Hippocampal formation (tissue), 2 donors: ENCODE measurements at places on chromosomes 2 and 18.

DNA sequence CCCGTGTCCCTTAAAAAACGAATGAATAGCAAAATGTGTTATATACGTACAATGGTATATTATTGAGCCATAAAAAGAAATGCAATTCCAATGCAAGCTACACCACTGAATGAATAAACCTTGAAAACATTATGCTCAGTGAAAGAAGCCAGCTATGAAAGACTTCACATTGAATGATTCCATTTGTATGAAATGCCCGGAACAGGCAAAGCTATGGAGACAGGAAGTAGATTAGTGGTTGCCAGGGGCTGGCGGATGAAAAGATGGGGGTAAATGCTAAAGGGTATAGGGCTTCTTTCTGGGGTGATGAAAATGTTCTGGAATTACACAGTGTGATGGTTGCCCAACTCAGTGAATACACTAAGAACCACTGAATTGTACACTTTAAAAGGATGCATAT lies 113.3 kb downstream of the NOL10 start:
- no peak for DNase-seq

GRCh38 chr18:58354051-58354450 lies 274.8 kb downstream of the ALPK2 start:
- DNase-seq = no peak

DNA sequence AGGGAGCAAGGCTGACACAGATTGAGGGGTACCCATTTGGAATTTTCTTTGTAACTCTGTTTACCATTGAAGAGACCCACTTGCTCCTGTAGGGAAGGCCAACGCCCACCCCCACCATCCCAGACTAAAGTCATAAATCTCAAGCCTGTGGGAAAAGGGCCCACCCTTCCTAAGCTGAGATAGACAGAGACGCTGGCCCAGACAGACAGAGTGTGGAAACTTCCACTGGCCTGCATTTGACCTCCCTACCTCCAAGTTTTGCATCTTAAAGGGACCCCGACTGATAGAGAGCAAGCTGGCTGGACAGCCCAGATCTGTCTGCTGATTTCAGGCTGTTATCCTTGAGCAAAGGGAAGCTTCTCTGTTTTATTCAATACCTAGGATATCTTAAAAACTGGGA lies 48.2 kb upstream of the SLC14A2 start:
- DNase-seq = no peak

GRCh38 chr2:174654419-174654941 lies 56.9 kb upstream of the WIPF1 start:
- DNase-seq = no peak

- no peak for DNase-seq
Measured at GRCh38 chr2:217672472-217672871, 330.3 kb downstream of the TNS1 start.

- DNase-seq = no peak
Measured at GRCh38 chr2:151619337-151619989, 114.8 kb downstream of the NEB start.

DNA sequence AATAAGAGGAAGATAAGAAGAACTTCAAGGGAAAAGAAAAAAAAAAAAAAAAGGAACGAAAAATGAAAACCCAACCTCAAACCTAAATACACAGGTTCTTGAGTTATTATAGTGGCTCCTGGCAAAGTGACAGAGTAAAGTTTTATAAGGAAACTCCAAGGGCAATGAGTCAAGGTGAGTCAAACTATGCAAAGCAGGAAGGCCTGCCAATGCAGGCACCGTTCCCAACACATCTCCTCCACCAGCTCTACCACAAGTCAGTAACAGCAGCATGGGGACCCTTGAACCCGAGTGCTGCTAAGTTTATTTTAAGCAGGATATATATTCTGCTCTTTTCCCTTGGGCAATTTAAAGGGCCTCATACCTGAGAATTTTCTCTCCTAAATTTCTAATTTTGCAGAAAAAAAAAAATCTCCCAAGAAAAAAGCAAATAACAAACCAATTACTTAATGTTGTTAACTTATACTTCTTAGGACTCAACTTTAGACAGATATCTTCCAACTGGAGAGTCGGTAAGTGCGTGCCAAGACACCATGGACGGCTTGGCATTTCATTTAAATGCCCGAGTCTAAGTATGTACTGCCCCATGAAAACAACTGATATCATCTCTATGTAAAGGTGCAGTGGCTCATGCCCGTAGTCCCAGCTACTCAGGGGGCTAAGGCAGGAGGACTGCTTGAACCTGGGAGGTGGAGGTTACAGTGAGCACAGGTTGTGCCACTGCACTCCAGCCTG lies 75.7 kb upstream of the TFCP2L1 start:
- no peak for DNase-seq

GRCh38 chr2:234458466-234458865 lies 38.4 kb downstream of the ARL4C start:
- DNase-seq = no peak

DNA sequence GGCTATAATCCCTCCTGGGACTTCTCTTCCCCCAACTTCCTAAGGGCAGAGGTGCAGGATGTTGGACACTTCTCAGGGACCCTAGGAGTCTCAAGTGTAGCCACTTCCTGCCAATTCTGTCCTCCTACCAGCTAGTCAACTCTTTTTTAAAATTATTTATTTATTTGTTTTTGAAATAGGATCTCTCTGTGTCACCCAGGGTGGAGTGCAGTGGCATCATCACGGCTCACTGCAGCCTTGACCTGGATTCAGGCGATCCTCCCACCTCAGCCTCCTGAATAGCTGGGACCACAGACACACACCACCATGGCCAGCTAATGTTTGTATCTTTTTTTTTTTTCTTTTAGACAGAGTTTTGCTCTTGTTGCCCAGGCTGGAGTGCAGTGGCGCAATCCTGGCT lies 11.5 kb downstream of the SFTPB start:
- no peak for DNase-seq

DNA sequence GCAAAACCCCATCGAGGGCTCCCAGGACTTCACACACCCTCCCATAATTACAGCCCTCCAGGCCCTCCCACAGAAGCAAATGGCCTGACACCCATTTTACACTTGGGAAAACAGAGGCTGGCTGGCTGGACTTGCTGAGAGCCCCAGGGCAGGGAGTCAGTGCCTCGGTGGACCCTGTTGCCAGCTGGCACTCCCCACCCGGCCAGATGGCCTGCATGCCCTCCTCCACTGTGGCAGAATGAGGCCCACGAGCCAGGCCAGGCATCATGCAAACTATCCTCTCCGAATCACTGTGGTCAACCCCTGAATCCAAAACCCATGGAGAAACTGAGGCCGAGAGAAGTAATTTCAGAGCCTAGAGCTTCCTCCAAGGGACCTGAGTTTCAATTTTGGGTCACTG lies 129.7 kb downstream of the SMAD2 start:
- no peak for DNase-seq

DNA sequence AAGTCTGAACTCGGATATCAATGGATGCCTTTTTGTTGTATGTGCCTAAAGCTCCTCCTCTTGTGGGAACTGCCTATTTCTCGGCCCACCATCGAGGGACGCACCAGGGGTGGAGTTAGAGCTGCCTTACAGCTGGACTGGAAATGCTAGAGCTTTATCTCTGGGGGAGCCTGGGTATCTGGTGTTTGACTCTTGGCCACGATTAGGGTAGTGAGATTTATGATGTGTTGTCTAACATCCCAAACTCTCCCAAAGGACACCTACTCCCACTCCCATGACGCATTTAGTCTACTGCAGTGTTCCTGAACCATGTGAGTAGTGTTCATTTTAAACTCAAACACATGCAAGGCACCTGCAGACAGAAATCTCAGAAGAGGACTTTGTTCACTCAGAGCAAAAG lies 594.8 kb downstream of the METTL4 start:
- no peak for DNase-seq

DNA sequence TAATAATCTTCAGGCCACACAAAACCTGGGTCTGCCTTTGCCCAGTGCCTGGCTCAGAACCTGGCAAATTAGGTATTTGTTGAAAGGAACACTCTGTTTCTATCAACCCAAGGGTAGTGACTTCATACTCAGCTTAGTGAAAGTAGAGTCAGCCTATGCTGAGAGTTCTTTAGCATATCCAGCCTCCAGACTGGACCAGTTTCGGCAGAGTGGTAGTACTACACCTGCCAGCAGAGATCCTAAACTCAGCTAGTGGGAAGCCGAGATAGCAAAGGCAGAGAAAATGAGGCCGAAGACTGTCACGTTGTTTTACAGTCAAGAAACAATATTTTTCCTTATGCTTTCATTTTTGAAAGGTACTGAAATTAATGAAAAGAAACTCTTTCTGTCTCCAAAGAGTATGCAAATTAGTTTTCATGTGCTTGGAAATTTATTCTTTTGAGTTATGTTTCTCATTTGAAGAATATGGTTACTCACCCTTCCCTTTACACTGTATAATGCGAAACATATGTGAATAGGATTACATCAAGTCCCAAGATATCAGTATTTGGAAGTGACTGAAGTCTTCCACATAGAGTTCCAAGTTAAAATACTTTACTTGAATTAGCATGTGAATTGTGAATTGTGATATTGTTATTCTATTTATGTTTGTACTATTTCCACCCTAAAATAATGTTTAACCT lies 52.2 kb upstream of the UGP2 start:
- no peak for DNase-seq
